ENCODE measurements at places on chromosomes 6 and 20. TPM values are rescaled to one million over a fixed set of nuclear protein-coding genes. Genes with fewer than 3 reads are reported as not detected.

DNA sequence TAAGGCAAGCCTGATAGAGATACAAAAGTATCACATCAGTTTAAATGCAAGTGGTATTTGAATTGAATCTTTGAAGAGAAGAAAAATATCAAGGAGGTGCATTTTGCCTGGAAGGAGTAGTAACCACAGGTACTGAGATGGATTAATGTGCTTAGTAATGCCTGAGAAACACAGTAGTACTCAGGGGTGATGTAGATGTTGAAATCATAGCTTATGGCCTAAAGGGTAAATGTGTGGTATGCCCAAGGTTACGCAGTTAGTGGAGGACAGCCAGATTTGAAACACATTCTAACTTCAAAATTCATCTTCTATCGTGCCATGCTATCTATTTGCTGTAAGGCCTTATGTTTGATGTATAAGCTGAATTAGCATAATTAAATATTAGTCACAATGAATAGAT, 55.9 kb downstream of the STXBP5 start:
- DNase-seq = no peak

GRCh38 chr6:7261032-7261841, 51.8 kb downstream of the SSR1 start:
- DNase-seq = peak; percentile 90

DNA sequence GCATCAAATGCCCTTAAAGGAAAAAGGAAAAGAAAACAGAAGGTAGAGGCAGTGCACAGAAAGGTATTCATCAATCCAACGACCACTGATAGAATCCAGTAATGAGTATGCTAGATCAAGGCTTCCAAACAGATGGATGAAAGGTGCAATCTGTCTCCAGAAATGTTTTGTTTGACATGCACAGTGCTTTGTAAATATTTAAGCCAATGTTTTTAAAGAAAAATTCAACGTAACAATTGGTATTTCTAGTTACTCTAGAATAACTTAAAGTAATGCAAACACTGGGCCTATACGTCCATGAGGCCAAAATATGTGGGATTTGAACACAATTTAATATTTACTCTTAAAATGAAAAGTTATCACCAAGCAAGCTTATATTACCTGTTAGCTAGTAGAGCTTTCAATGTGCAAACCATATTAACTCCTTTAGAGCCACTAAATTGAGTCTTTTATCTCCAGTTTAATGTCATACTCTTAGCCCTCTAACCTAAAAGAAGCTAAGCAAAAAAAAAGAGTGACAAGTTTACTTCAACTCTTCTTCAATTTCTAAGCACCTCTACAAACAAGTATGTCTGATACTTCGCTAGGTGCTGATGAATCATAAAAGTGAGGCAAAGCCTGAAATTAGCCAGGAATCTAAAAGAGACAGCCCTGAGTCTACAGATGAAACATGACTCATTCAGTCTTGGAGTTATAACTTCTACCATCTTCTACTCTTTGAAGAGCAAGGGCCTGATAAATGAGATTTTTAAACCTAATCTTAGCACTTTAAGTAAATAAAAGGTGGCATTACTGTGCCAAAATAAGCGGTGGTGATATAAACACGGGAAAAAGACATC, 169.8 kb downstream of the PTPRK start:
- no peak for DNase-seq

DNA sequence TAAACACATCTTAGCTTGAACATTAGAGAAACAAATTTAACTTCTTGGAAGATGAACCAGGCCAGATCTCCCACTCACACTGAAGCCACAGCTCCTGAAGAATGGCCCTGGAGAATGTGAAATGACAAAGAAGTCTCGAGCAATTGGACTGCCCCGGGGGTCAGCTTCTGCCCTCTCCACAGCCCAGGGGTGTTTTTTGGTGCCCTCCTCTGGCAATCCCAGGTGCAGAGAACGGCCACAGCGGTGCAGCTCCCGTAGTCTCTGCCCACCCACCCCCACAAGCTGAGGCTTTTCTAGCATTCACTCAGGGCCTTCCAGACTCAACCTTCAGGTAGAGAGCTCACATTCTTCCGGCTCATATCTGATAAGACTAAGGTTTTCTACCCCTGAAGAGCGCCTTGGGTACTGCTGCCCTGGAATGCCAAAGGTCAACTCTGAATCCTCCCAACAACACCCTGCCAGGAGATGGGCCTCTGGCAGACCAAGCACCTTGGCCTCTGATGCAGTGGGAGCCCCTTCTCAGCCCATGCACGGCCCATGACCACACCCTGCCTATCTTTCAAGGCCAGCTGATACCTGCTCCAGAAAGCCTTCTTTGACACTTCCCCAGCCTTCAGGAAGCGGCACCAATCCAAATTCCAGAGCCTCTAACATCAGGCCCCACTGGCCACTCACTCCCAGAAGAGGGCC, 208.3 kb downstream of the SYNDIG1 start:
- no peak for DNase-seq

GRCh38 chr6:170450916-170451761, 102.0 kb downstream of the PSMB1 start:
- DNase-seq = no peak

DNA sequence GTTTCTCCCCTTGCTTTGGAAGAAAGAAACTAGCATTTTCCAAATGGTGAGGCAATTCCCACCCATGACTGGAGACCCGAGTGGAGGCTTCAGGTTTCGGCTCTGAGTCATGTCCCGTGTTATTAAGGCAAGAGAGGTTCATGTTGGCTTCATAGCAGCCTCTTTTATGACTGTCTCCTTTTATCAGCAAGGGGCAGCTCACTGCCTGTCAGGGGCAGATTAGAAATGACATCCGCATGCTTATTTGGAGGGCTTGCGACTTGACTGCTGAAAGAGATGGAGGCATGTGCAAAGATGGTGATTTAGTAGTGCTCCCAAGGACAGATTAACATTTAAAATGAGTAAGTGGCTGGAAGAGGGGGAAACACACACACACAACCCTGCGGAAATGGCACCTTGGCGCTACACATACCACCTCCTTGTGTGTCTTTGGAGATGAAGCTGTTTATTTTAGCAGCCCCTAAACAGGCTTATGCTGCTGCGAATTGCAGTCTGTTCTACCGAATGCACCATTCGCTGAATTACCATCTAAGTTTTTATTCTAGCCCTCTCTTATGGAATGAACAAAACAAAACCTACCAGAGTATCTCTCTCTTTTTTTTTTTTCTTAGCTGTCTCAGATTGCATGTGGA, 52.1 kb upstream of the VSTM2L start:
- no peak for DNase-seq

GRCh38 chr6:9250852-9251251, 815.5 kb upstream of the SLC35B3 start:
- DNase-seq = peak; percentile 68

The CRISP2 gene
- polyA plus RNA-seq = 0.20 TPM

GRCh38 chr6:142275236-142276006, 26.4 kb upstream of the ADGRG6 start:
- DNase-seq = peak; percentile 10

- no peak for DNase-seq
Observed at GRCh38 chr6:11350294-11350693, 117.8 kb upstream of the NEDD9 start.

DNA sequence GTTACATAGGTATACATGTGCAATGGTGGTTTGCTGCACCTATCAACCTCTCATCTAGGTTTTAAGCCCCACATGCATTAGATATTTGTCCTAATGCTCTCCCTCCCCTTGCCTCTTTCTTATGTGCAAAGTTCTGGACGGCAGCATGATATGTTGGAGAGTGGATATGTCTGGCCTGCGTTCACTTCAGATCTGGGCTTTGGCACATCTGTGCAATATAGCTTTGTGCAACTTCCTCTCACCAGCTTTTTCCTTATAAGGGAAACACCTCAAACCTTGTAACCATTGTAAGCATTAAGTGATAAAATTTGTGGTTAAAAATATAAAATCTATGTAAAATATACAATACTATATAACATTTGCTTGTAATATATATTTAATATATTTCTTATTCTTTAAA, 288.0 kb downstream of the PHACTR1 start:
- no peak for DNase-seq

DNA sequence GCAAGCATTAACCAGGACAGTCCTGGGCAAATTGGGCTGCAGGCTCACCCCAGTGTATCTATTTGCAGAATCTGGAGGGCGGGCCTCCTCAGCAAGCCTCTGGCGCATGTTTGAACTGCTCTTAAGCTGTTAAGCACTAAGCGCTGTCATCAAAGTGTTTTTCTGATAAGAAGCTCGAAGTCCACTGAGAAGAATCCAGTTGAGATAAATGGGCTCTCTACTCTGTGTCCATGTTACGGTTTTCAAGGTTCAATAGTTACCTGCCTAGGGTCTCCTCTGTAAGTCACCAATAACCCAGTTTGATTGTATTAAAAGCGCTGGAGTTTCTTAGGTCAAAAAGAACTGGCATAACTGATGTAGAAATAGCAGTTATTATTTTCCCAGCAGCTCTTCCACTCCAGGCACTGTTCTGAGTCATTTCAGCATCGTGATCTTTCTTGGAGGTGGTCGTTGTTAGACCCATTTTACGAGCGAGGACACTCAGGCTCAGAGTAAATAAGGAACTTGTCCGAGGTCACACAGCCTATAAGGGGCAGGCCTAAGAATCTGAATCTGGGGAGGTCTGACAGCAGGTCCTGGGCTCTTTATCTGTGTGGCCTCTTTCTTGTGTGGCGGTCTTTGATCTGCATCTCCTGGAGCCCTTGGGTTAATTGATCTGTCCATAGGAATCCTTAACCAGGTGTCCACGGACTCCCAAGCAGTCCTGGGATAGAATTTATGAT, 207.4 kb upstream of the ZNF217 start:
- no peak for DNase-seq

DNA sequence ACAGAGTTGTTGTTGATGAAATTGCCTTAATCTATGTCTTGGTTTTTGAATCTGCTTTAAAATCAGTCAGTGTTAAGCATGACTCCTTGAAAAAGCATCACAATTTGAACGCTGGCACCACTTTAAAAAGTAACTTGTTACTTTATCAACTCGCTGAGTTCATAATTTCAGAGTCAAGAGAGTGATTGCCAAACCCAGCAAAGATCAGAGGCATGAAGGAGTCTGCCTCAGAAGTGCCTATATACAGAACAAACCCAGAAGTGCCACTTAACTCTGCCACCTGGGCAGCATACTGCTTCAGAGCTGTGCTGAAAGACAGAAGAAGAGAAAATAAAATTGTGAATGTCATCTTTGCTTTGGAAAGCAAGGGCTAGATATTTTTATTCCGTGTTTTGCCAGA, 73.6 kb upstream of the HCRTR2 start:
- DNase-seq = no peak

DNA sequence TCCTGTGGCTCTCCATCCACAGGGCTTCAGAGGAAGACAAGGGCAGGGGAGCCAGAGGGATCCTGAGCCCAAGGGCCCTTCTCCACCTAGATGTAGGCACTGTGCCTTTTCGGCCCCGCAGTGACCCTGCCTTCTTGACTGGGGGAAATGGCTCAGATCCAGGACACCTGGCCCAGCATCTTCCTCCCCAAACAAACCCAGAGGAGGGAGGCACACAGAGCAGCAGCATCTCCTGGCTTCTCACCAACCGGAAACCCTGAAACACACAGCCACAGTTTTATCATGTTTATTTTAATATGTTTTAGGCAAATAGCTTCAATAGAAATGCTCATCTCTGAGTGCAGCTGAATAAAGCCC, 84.5 kb upstream of the LRFN2 start:
- DNase-seq = no peak

DNA sequence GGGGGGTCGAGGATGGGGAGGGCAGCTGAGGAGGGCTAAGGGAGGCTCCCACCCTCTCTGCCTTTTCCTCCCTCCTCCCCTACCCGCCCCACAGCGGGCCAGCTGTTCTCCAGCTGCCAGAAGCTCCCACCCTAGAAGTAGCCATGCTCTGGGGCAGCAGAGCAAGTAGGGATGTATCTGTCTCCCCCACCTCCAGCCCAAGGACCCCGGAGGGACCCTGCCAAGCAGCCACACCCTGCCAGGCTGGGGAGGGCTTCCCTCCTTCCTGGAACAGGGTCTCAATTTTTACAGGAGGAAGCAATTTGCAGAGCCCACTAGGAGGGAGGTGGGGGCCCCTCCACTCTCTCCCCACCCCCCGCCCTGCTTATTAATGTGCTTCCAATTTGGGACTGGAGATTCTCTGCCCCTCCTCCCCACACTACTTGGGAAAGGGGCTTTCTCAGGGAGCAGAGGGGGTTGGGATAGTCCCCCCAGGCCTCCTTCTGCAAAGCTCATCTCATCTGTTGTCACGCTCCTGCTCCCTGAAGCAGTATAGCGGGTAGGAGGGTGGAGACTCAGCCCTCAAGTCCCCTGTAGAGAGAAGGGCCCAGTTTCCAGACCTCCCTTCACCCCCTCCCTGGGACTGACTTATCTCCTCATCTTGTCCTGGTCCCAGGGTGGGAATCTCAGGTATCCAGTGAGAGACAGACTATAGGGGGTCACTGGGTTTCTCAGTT, 4.5 kb downstream of the TEAD3 start:
- no peak for DNase-seq

The EYS gene
- polyA plus RNA-seq = 0.96 TPM

DNA sequence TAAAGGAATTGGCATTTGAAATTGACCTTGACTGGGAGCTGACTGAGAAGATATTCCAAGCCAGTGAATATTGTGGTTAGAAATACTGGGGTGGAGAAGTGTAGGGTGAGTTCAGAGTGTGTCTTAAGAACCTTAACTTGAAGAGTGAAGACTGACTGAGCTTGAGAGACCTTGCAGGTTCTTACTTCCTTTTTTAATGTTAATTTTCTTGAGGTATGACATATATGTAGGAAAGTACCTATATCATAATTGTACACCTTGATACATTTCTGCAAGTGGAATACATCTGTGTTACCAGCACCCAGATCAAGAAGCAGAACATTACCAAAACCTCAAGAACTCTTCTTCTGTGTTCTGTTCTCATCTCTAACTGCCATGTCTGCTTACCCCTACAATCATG, 11.0 kb downstream of the DHX35 start:
- no peak for DNase-seq

DNA sequence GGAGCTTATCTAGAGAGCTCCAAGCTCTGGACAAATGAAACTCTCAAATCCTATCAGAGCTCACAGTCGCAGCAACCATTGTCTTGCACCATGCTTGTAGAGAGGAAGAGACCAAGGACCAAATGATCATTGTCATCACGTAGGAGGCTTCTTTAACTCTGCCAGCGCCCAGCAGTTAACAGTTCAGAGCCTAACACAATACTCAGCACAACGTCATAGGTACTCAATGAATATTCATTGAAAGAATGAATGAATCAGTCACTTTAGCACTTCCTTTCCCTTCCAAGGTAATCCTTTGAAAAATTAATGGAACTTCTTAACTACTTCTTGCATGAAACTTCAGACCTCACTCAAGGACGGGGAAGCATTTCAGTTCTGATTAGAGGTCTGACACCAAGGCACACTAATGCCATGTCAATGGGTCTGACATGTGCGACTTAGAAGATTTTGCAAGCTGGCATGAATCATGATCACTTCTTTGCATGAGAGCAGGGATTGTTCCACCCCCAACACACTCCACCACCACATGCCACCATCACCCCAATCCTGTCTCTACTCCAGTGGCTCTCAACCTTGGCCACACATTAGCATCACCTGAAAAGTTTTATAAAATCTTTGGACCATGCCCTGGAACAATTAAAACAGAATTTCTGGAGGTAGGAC, 45.1 kb downstream of the KHDC1L start:
- DNase-seq = no peak

The LY6G6D gene
- polyA plus RNA-seq = not detected

The KCNQ2 gene
- 5.5 TPM for polyA plus RNA-seq

GRCh38 chr20:49052334-49052733, 6.2 kb downstream of the CSE1L start:
- DNase-seq = no peak

The CCM2L gene
- 5.2 TPM for polyA plus RNA-seq

The RIN2 gene
- polyA plus RNA-seq = 38.1 TPM

GRCh38 chr6:112237595-112237994, 16.8 kb downstream of the LAMA4 start:
- DNase-seq = no peak

GRCh38 chr6:163608204-163608644, 193.7 kb downstream of the QKI start:
- DNase-seq = peak; percentile 35

The UNC5CL gene
- polyA plus RNA-seq = 8.4 TPM

All from left kidney (tissue), 8 donors.